ENCODE measurements at places on chromosomes 13 and 19.
A peak's percentile ranks its signal among the peaks of the same experiment; 100 is the strongest.

- peak; percentile 59 for DNase-seq
Observed at GRCh38 chr13:33606692-33607091, 211.3 kb upstream of the RFC3 start.

- DNase-seq = peak; percentile 2
Observed at GRCh38 chr13:34357435-34358232, 539.7 kb downstream of the RFC3 start.

- peak; percentile 78 for DNase-seq
Observed at GRCh38 chr19:46944918-46945628, 74.6 kb upstream of the NPAS1 start.

- DNase-seq = no peak
Observed at GRCh38 chr19:32347573-32347972, 2.2 kb downstream of the ZNF507 start.

- no peak for DNase-seq
Observed at GRCh38 chr19:47309038-47309437, 623 bp upstream of the C5AR1 start.

GRCh38 chr19:57537953-57538547 lies 10.9 kb downstream of the ZNF549 start:
- no peak for DNase-seq

DNA sequence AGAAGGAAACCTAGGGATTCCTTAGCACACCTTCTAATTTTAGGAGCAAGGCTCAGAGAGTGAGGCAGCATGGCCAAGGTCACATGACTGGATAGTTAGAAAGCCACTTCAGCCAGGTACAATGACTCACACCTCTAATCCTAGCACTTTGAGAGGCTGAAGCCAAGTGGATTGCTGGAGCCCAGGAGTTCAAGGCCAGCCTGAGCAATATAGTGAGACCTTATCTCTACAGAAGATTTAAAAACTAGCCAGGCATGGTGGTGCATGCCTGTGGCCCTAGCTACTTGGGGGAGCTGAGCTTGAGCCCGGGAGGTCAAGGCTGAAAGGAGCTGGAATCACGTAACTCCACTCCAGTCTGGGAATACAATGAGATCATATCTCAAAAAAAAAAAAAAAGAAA lies 69.2 kb downstream of the TEX26 start:
- no peak for DNase-seq

DNA sequence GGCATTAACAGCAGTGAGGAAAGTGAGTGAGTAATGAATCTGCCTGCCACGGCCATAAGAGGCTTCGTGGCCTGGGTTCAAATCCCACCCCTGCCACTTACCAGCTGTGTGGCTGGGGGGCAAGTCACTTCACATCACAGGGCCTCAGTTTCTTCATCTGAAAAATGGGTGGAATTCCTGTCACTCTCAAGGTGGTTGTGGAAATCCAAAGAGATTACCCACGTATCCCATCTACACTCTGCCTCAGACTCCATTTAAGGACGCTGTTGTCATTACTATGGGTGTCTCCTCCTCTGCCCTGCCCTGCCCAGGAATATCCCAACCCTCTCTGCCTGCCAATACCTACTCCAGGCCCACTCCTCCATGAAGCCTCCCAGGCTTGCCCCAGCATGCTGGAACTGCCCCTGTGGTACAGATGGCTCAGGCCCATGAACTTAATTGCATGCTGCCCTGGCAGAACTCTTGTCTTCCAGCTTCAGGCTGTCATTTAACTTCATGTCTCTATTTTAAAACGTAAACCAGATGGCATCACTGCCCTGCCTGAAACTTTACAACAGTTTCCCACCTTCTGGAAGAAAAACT lies 3.1 kb downstream of the GIPC1 start:
- DNase-seq = no peak

DNA sequence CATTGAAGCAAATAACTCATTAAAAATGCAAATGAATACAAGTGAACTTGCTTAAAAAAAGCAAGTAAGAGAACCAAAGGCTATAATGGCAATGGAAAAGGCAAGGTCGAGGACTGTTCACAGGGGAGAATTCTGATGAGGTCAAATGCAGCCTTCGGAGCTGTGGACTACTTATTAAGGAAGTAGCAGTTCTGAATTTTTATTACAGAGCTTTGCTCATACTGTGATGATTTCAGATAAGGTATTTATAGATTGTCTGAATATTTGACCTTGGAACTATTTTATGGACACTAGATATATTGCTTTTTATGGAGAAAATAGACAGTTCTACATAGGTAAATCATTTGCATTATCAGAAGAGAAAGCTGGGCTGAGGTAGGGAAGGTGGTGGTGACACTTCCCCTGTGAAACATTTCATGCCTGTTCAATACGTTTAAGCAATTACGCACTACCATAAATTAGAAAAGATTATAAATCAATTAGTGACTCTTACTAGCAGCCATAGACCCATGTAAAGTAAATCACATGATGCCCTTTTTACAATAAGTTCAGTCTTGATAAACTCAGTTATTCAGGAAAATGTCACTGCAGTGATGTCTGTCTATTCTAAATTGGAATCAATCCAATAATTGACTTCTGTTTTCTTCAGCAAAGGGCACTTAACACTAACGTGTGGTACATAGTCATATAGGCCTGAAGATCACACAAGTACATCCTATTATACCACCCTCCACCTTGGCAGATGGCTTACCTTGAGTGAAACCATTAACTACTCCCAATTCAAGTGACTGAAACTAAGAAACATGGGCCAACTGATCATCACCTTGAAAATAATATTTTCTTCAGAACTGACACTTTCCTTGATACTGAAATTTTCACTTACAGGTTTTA lies 260.0 kb downstream of the KLF12 start:
- no peak for DNase-seq

- peak; percentile 97 for DNase-seq
Observed at GRCh38 chr19:52140032-52140710, 433 bp upstream of the ZNF616 start.

DNA sequence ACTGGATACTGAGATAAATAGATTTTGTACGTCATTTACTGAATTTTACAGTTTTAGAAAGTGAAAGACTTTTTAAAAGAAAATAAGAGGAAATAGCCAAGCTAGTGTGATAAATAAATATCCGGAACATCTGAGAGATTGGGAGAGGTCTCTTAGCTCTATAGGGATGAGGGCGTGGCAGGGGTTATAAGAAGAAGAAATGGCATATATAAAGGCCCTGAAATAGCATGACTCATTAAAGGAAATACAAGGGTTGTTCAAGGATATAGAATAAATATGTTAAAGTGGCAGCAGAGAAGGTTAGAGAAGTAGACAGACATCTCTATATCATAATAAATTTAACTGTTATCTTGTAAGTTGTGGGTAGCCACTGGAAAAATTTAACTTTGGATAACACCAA lies 144.4 kb downstream of the MAB21L1 start:
- no peak for DNase-seq

DNA sequence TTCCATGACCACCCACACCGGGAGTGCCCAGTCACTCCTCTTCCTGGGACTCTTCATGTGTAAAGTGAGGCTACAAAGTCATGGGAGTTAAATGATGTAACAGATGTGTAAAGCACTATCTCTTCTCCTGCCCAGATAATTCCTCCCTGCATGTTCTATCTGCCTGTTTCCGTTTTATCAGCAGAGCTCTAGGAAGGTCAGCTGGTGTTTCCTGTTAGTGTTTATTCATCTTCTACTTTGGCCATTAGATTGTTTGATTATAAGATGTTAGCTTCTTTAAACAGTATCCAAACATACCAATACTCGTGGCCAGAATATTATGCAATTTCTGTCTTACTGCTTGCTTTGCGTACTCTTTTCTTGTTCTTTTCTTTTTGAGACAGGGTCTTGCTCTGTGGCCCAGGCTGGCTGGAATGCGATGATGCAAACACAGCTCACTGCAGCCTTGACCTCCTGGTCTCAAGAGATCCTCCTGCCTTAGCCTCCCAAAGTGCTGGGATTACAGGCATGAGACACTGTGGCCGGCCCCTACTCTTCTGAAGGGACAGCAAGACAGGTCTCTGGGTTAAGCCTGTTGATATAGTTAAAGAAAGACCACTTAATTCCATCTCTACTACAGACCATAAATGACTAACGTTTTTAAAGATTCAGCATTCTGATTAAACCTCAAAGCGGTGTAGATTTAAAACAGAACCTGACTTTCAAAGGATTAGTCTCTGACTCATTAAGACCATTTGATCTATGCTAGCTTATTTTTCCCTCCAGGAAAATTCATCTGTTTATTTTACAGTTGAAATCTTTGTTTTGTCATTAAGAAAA lies 97.4 kb upstream of the AKAP11 start:
- peak; percentile 19 for DNase-seq

- DNase-seq = no peak
Observed at GRCh38 chr19:51135986-51136762, 5.9 kb upstream of the SIGLEC7 start.

GRCh38 chr19:45150751-45151281 lies 10.0 kb downstream of the NKPD1 start:
- DNase-seq = no peak

DNA sequence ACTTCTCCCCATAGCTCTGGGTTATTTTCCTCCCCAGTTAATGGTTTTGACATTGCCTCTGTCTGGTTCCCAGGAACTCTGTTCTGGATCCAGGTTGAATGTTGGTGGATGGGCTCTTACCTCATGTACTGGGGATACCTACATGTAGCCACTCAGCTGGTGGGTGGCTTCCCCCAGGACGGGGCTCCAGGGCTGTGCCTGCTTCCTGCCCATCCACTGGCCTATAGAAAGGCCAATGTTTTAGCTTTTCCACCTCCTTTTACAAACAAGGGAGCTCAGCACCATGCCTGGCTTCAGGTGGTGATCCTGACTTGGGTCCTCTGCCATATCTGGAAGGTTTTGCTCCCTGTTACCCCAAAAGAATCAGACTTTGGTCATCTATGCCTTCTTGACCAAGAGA lies 120.2 kb downstream of the AKAP11 start:
- DNase-seq = no peak

GRCh38 chr13:100710176-100710575 lies 35.6 kb upstream of the TMTC4 start:
- no peak for DNase-seq

DNA sequence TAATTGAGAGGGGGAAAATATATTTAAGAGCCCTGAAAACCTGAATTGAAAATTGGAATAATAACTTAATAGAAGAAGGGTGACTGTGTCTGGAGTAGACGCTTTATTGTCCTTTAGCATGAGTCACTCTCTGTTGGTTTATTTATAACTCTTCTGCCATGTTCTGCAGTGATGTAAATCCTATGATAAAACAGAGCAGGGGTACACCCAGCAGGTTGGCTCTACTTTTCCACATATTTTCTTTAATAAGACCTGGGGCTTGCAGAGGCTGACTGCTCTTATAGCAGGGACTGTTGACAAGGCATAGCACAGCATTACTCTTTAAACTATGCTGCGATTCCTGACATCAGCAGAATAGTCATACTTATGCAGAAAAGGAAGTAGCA lies 389.9 kb upstream of the PCDH9 start:
- DNase-seq = no peak

DNA sequence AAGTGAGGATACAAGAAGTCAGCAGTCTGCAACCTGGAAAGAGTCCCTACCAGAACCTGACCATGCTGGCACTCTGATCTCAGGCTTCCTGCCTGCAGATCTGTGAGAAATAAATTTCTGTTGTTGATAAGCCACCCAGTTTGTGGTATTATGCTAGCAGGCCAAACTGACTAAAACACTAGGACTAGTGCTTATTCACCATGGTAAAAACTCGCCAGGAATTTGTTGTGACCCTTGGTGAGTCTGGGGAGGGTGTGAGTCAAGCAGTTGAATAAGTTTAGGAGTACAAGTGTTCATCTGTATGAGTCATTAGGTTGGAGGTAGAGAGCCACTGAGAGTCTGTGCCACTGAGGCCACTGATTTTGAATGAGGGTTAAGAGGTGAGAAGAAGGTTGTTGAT lies 3.6 kb downstream of the ZIK1 start:
- no peak for DNase-seq

DNA sequence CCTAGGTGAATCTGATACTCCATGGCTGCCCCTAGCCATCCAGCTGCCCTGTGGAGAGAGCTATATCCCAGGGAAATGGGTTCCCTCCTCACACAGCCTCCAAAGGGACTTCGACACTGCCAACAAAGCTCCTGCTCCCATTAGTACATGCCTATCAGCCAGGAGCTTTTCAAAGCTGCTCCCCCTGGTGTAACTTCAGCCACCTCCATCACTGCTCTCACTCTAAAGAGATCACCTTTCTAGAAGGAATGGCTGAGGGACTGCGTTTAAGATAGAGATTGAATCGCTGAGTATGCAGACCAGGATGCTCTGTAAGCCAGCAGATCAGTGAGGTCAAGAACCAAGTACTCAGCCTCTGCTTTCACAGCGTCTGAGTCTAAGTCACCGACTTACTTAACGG lies 213.7 kb downstream of the NALCN start:
- DNase-seq = peak; percentile 80

- no peak for DNase-seq
Observed at GRCh38 chr19:30865511-30865910, 483.7 kb downstream of the TSHZ3 start.

- DNase-seq = no peak
Observed at GRCh38 chr13:62564770-62565169, 1149.1 kb upstream of the PCDH20 start.

DNA sequence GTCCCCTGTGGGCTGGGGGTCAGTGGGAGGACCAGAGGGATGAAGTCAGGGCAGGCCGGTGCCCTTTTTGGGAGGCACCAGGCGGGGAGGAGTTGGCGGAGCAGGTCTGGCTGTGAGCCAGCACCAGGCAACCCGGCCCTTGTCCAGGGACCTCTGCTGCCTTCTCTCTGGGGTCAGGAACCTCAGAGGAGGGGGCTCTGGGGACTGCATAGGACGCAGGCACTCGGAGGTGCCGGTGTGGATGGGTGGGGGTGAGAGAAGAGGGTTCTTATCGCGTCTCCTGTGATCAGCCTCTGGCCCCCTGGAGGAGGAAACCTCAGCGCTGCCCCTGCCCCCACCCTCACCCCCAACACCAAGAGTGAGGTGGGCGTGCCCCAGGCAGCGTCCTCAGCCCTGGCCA lies 16.5 kb downstream of the DPF1 start:
- no peak for DNase-seq

DNA sequence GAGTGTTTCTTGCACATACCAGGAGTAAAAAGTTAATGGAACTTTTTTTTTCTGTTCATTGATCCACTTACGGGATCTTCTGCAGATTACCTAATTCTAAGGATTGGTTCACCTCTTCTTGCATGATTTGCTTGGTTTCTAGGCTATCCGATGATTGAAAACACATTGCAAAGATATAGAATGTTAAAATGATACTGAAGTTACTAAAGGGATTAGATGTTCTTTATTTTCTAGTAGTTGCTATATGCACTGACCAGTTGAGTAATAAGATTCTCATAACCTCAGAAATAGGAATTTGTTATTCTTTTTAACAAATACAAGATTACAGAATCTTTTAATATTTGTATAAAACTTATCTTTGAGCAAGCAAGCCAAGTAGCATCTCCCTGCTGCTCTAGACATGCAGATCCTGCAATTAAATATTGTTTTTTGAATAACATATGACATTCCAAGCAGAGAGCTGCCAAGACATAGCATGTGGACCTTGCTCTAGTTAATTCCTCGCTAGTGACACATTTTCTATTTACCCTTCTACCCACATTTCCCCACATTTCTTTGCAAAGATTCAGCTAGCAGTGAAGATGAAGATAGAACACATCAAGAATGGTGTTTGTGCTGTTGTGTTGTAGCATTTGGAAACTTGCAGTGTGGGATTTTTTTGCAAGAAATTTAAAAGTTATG lies 51.7 kb upstream of the RNF113B start:
- DNase-seq = no peak
